ENCODE measurements at places on chromosomes 6 and 20. TPM values are rescaled to one million over a fixed set of nuclear protein-coding genes. Genes with fewer than 3 reads are reported as not detected.
A peak's percentile ranks its signal among the peaks of the same experiment; 100 is the strongest.

GRCh38 chr6:155174576-155175211 lies 89.1 kb upstream of the CLDN20 start:
- no peak overlapping the region for H3K27ac ChIP-seq
- no peak overlapping the region for H3K4me3 ChIP-seq
- H3K27me3 ChIP-seq = no peaks in the 10 kb centered on the region
- peak; percentile 46 for DNase-seq
- H3K4me1 ChIP-seq = peaks cover 8% of the 10 kb centered on the region

DNA sequence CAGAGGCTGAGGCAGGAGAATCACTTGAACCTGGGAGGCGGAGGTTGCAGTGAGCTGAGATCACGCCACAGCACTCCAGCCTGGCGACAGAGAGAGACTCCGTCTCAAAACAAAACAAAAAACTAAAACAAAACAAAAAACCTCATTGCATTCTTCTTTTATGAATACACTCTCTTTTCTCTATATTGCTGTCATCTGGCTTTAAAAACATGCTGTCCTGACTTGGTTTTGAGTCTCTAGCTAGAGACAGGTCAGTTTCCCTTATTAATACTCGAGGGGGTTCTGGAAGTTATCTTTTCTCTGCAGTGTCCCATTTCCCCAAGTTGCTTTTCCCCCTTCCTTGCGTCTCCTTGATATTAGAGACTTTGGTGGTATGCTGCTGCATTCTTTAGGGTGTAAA lies 50.9 kb downstream of the RIOK1 start:
- no peaks in the 10 kb centered on the region for H3K36me3 ChIP-seq
- DNase-seq = no peak
- no peak overlapping the region for H3K27ac ChIP-seq
- H3K27me3 ChIP-seq = no peaks in the 10 kb centered on the region
- no peak overlapping the region for H3K4me3 ChIP-seq

GRCh38 chr6:132598473-132598872 lies 8.9 kb upstream of the TAAR5 start:
- no peaks in the 10 kb centered on the region for H3K4me1 ChIP-seq
- no peaks in the 10 kb centered on the region for H3K36me3 ChIP-seq
- no peak overlapping the region for H3K27ac ChIP-seq

GRCh38 chr20:7240490-7240889 lies 473.0 kb downstream of the BMP2 start:
- H3K36me3 ChIP-seq = no peaks in the 10 kb centered on the region
- H3K27ac ChIP-seq = no peak overlapping the region
- no peaks in the 10 kb centered on the region for H3K27me3 ChIP-seq

GRCh38 chr6:154280521-154280920 lies 76.1 kb downstream of the IPCEF1 start:
- DNase-seq = no peak
- no peaks in the 10 kb centered on the region for H3K4me1 ChIP-seq
- no peaks in the 10 kb centered on the region for H3K36me3 ChIP-seq
- no peak overlapping the region for H3K4me3 ChIP-seq
- H3K27ac ChIP-seq = no peak overlapping the region

- H3K36me3 ChIP-seq = no peaks in the 10 kb centered on the region
- no peak overlapping the region for H3K4me3 ChIP-seq
- no peaks in the 10 kb centered on the region for H3K4me1 ChIP-seq
- H3K27ac ChIP-seq = no peak overlapping the region
Observed at GRCh38 chr6:82260997-82261732, 13.6 kb upstream of the IBTK start.

GRCh38 chr6:156925718-156926607 lies 148.8 kb downstream of the ARID1B start:
- no peak overlapping the region for H3K4me3 ChIP-seq
- DNase-seq = no peak
- H3K4me1 ChIP-seq = peaks cover 14% of the 10 kb centered on the region
- no peaks in the 10 kb centered on the region for H3K27me3 ChIP-seq

DNA sequence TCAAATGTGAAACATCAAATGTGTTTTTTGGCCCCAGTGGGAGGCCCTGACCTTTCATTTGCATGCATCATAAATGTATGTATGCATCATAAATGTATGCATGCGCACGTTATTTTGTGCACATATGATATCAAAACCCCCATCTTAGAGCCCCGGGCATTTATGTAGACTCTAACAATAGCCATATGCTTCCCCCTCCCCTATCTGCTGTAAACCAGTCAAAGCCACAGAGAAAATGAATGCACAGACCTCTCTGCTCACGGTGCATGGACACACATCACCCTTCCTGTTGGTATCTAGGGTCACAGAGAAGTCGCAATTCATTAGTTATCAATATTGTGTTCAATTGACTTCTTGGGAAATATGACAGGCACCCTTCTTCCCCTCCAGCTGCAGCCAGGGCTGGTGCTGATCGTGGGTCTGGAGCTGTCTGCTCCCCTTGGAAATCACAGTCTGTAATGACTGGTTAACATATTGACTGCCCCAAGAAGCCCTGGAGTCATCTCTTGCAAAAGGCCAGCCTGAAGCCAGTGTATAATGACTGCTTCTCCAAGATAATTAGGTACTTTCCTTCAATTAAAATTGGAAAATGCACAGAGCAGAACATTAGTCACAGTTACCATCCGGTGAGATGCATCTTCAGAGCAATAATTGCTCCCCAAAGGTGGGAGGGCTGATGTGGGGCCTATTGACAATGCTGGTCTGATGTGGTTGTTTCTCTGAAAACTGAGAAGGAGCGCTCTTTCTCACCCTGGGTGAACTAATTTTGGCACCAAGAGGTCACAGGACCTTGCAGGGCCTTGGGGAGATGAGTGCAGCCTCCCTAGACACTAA lies 532.2 kb downstream of the CDH26 start:
- no peak overlapping the region for H3K27ac ChIP-seq
- no peaks in the 10 kb centered on the region for H3K4me1 ChIP-seq
- H3K4me3 ChIP-seq = no peak overlapping the region
- no peaks in the 10 kb centered on the region for H3K27me3 ChIP-seq
- DNase-seq = no peak
- no peaks in the 10 kb centered on the region for H3K36me3 ChIP-seq

The SLC22A2 gene
- total RNA-seq = not detected

The ARFGAP1 gene
- 96.5 TPM for total RNA-seq

The NT5E gene
- 22.5 TPM for total RNA-seq

Measured in transverse colon (tissue), 4 donors.